ENCODE measurements at places on chromosomes 1 and 21.

- no peak for DNase-seq
Measured at GRCh38 chr21:41929248-41929647, 24.6 kb downstream of the C2CD2 start.

GRCh38 chr1:221723018-221723847 is 18.7 kb downstream of the DUSP10 start:
- DNase-seq = no peak

- DNase-seq = no peak
Measured at GRCh38 chr1:37647281-37647680, 12.6 kb upstream of the RSPO1 start.

GRCh38 chr1:100415498-100415778 is 63.1 kb downstream of the CDC14A start:
- DNase-seq = no peak

DNA sequence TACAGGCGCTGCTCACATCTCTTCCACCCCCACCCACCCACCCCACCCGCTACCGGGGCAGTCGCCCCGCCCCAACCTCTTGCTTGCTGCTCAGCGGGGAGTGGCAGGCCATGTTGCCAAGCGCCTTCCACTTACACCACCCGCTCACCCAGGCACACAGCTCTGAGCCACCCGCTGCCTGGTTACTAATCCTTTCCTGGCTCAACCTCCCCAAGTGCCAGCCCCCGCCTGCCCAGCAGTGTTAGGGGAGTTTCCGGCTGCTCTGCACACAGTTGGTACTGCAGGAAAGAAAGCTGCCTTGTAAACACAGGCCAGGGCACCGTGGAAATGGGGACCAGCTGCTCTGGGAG is 56.2 kb downstream of the LACTBL1 start:
- DNase-seq = peak; percentile 34

DNA sequence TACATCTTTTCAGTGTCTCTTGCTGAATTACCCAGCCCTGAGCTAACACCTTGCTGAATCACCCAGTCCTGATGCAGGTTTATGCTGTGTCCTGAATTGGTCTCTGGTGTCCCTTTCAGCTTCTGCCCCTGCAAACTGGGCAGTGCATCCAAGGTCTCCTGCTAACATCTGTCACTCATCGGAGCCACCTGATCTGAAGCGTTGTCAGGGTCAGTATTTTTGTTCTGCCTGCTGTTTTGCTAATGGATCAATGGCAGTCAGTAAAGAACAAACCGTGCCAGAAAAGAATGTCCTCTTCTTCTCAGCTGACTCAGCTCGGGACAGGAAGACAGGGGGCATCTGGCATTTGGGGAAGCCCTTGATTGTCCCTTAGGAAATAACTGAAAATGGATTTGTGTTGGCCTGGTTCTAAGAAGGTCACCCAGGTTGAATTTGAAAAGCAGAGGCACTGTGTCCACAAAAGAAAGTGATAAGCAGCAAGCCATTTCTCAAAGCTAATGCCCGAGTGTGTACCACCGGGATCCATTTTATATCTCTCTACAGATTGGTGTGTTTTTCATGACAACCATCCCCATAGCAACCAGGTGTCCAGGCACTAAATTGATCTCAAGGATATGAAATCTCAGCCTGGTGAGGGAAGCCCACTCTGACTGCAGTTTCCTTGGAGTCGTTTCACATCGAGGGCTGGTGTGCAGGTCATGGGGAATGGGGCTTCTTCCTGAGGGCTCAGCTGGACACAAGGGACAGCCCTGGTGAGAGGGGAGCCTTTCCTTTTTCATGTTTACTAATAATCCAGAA is 109.7 kb upstream of the IRF2BP2 start:
- no peak for DNase-seq

DNA sequence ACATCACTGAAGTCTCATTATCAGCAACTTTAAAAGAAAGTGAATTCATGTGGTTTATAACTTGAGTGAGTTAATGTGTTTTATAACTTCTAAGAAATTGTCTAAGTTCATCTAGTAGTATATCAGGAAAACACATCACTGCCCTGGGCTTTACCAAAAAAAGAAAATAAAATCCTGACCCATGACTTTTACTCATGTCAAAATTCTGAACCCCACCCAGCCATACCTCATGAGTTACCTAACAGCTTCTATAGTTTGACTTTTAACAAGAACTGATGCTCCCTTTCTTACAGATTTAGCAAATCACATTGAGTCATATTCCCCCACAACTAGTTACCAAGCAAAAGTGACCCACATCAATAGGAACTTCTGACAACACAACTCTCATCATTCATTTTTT is 57.4 kb downstream of the ESRRG start:
- DNase-seq = no peak

- DNase-seq = no peak
Measured at GRCh38 chr1:6331543-6332273, 61.9 kb downstream of the ACOT7 start.

- DNase-seq = no peak
Measured at GRCh38 chr1:240424740-240425464, 187.1 kb downstream of the GREM2 start.

DNA sequence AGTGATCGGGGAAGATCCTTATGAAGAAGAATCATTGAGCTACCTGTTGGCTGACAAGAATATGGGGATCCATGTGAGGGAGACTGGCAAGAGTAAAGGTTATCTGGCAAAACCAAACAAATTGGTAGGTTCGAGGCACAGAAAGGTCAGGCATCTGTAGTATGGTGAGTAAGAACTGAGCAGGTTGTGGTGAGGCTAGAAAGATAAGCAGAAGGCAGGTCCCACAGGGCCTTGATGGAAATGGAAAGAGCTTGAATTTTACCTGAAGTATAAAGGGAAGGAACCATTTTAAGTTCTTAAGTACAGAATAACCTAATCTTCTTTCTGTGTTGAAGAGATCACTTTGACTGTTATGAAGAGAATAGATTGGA is 11.1 kb downstream of the PTPRC start:
- DNase-seq = no peak

GRCh38 chr1:119831027-119831426 is 19.8 kb upstream of the REG4 start:
- no peak for DNase-seq

- no peak for DNase-seq
Measured at GRCh38 chr1:47510282-47510811, 72.5 kb downstream of the FOXD2 start.

- no peak for DNase-seq
Measured at GRCh38 chr1:173415905-173416450, 61.2 kb upstream of the PRDX6 start.

GRCh38 chr1:207937204-207937603 is 26.3 kb upstream of the CD34 start:
- DNase-seq = no peak

GRCh38 chr21:46468108-46468774 is 9.6 kb downstream of the DIP2A start:
- DNase-seq = no peak

- DNase-seq = no peak
Measured at GRCh38 chr1:84436876-84437655, 38.8 kb downstream of the DNASE2B start.

- no peak for DNase-seq
Measured at GRCh38 chr1:187009320-187009719, 180.6 kb downstream of the PLA2G4A start.

GRCh38 chr1:185350027-185350442 is 33.0 kb upstream of the IVNS1ABP start:
- DNase-seq = no peak

GRCh38 chr1:225541383-225541782 is 111.5 kb downstream of the ENAH start:
- no peak for DNase-seq

GRCh38 chr1:156862997-156863599 is 2.4 kb downstream of the NTRK1 start:
- DNase-seq = no peak

DNA sequence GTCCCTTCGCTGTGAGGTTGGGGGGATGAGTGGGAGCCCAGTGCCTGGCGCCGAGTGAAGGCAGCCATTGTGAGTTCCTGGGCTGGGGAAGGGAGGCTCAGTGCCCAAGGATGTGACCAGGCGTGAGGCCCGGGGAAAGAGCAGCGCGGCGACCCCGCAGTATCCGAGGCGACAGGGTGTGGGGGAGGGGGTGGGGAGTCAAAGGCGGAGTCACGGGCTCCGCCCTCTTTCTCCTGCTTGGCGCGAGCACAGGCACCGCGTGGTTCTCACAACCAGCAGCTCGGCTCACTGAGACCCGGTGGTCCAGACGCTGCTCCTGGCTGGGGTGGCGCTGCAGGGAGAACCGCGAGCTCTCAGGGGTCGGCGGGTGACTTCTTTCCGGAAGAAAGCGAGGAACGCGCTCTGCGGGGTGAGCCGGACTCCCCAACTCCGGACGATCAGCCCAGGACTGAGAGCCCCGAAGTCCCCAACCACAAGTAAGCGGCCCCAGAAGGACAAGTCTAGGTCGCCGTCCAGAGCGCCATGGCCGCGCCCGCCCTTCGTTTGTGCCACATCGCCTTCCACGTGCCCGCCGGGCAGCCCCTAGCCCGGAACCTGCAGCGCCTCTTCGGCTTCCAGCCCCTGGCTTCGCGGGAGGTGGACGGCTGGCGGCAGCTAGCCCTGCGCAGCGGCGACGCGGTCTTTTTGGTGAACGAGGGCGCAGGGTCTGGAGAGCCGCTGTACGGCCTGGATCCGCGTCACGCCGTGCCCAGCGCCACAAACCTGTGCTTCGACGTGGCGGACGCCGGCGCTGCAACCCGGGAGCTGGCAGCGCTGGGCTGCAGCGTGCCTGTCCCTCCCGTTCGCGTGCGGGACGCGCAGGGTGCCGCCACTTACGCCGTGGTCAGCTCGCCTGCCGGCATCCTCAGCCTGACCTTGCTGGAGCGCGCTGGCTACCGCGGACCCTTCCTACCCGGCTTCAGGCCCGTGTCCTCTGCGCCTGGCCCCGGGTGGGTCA is at the start of gene HPDL:
HPDL (plus strand) TSS at position 269 of the 997 bp plus-strand sequence; CDS start at position 523, 254 bp downstream.
- DNase-seq = peak; percentile 94

- no peak for DNase-seq
Measured at GRCh38 chr21:36310016-36310415, 10.0 kb upstream of the MORC3 start.

GRCh38 chr1:179754041-179754624 is 11.0 kb downstream of the FAM163A start:
- no peak for DNase-seq

GRCh38 chr1:193221651-193222050 is 35.2 kb upstream of the B3GALT2 start:
- DNase-seq = peak; percentile 18

GRCh38 chr1:228793032-228793431 is 57.8 kb downstream of the RHOU start:
- DNase-seq = no peak

DNA sequence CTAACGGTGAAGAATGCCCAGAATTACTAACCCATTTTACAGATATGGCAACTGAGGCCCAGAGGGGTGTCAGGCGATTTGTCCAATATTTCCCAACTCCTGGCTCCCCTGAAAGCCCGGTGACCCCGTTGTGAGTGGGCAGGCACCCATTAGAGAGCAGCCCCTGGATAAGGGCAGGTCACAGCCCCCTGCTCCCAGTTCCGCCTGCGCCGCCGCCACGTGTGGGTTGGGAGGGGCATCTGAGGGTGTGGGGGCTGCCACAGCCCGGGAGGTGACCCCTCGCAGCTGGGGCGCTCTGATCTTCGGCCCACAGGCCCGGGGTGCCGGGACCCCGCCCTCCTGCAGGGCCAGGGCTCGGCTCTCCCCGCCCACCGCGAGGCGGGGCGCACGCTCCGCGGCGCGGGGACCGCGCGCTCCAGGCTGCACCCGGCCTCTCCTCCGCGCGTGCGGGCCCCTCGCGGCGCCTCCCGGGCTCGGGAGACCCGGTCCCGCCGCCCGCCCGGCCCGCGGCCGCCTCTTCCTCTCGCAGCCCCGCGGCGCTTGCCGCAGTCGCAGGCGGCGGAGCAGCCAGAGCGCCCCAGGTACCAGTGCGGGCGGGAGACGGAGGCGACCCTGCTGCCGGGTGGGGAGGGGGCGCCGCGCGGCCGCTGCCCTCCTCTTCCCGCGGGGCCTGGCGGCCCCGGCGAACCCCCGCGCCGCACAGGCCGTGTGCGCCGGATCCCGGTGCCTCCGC is at the start of gene HTR6:
HTR6 (plus strand) TSS at position 423 of the 733 bp plus-strand sequence. CDS start 879 bp downstream, outside the sequence.
- no peak for DNase-seq

GRCh38 chr21:41707231-41707959 is 59.5 kb downstream of the RIPK4 start:
- DNase-seq = no peak

GRCh38 chr21:19541602-19542001 is 1138.0 kb upstream of the TMPRSS15 start:
- no peak for DNase-seq

DNA sequence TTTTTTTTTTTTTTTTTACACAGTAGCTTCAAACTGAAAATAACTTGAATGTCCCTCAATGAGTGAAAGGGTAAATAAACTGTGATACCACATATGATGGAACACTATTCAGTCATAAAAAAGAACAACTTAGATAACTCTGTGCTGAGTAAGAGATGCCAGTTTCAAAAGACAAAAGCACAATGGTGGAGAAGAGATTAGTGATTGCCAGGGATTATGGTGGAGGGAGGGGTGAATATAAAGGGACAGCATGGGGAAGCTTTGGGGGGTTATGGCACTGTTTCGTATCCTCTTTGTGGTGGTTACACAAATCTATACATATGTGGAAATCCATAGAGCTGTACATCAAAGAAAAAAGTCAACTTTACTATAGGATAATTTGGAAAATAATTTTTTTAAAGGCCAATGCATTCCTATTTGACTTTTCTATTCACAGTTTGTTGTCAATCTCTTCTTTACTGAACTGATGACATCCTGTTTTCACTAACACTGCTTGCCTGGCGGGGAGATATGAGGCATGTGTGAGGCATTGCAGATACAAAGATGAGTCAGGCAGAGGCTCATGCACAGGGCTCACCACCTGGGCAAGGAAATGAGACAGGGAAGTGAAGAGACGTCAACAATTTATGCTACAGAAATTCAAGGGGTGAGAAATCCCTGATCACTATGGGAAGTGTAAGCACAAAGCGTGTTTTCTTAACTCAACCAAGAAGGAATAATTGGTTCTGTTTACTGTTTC is 302.7 kb downstream of the DUSP10 start:
- DNase-seq = no peak

DNA sequence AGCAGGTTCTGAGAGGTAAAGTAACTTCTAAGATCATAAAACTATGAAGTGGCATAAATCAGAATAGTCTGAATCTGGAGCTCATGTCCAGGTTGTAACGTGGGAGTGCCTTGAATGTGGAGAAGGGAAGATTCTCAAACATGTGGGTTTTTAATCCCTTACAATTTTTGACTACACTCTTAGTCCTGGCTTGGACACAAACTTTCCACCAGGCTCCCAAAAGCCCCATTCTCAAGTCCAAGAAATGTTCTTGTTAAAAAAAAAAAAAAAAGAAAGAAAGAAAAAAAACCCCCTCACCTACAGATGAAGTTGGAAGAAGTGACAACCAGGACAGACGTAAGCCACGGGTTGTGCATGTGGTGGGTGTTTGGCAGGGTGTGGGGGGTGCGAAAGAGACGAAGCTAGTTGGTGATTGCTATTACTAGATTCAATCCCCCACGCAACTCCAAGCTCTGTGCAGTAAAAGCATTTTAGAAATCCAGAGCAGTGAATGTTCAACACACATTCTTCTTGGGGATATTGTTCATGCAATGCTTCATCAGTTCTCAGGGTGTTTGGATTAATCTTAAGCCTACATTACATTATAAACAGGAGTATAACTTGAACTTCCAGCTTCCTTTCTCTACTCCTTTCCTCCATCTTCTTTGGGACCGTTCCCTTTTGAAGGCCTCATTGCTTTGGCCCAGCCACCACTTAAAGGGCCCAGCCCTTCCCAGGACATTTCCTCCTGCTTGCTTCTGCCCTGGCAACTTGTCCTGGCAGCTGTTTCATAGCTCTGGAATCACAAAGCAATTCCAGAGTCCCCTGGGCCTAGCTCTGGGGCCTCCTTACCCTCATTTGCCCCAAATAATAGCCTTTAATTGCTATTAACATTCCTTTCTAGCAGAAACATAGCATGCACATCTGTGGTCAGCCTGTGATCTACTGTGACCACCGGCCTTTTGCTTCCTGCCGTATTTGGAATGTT is 41.8 kb downstream of the PHC2 start:
- peak; percentile 62 for DNase-seq
